ENCODE measurements at places on chromosomes 4 and X.

GRCh38 chr4:85132570-85132969 lies 166.1 kb upstream of the WDFY3 start:
- DNase-seq, result no peak

DNA sequence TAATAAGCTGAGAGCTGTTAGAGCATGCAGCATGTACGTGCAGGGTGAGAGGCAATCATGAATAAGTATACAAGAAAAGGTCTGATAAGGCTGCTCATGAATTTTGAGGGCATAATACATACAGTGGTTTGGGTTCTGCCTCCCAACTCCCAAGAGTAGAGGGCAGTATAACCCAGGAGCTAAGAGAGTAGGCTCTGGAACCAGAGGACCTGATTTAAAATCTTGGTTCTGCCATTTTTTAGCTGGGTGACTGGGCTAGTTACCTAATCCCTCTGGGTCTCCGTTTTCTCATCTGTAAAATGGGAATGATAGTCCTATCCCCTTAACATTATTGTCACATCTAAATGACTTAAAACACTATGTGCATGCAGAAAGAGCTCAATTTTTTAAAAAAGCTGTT lies 85.3 kb downstream of the LNX1 start:
- no peak for DNase-seq

DNA sequence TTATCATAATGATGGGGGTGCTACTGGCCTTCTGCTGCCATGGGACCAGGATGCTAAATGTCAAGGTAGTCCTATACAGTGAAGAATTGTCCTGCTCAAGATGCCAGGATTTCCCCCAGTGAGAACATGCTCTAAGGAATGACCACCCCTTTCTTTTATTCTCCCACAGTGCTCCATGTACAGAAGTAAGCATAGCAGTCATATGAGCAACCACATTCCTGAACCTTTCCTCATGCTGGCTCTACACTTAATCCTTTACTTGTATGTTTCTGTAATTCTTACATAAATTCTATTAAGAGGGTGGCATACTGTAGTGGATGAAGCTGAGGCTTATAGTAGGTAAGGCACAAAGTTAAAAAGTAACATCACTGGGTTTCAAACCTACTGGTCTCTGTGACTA lies 20.2 kb downstream of the CYP2U1 start:
- peak; percentile 52 for DNase-seq

- DNase-seq, result no peak
Observed at GRCh38 chr4:87574996-87575395, 33.3 kb upstream of the DSPP start.

DNA sequence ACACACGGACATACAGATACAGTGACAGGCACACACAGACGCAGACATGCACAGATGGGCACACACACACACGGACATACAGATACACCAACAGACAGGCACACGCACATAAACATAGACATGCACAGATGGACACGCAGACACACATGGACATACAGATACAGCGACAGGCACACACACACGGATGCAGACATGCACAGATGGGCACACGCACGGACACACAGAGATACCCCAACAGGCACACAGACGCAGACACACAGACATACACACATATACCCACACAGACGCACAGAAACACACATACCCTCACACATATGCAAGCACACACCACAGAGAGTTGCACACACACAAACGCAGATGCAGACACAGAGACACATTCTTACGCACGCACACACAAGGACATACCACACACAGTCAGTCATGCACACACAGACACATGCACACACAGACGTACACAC lies 24.4 kb upstream of the SLC25A6 start:
- no peak for DNase-seq

DNA sequence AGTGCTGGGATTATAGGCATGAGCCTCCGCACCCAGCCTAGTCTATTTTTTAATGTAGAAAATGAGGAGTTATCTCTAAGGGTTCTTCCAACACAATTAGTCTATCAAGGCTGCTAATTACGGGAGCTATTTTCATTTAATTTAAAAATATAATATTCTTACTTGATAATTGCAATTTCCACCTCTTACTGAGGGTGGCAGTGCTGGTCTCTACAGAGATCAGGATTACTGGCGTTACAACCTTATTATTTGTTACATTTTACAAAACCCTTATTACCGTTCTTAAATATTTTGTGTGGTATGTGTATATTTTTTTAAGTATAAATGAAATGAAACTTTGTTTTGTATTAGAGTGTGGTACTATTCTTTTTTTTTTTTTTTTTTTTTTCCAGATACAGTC lies 17.6 kb upstream of the GK start:
- DNase-seq, result no peak

- DNase-seq, result no peak
Observed at GRCh38 chr4:89434364-89434988, 126.9 kb upstream of the GPRIN3 start.

GRCh38 chrX:107565015-107565414 lies 63.3 kb upstream of the PRPS1 start:
- DNase-seq, result no peak

DNA sequence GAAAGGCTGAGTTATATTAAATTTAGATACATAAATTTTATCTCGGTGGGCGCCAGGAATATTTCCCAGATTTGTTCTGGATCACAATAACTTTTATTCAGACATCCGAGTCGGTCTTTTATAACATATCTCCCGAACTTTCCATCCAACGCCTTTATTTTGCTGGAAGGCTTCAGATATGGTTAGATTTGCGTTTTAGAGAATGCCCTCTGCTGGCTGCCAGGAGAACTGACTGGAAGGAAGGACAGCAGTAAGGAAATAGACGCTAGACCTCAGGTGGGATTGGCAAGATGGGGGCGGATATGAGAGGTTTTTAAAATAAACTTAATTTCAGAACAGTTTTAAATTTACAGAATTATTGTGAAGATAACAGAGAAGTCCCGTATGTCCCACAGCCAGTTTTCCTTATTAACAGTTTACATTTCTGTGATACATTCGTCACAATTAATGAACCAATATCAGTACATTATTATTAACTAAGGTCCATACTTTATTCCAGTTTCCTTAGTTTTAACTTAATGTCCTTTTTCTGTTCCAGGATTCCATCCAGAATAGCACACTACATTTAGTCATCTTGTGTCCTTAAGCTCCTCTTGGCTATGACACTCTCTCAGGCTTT lies 4.6 kb upstream of the KANTR start:
- no peak for DNase-seq

DNA sequence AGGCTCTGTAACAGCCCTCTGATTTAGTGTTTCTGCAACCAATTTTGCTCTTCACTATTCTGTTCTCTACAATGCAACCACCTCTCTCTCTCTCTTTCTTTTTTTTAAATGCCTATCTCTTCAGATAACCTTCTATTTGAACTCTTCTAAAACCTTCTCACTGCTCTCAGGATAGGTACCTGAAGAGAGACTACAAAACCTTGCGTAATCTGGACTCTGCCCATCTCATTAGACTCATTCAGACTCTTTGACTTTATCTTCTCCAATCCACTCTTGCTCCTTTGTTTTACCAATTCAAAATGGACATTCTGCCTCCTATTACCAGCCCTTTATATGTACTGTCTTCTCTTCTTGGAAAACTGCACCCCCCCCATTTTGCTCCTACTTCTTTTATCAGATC lies 291.6 kb downstream of the CAMK2D start:
- DNase-seq, result no peak
